ENCODE measurements at places on chromosomes 7 and 10.

DNA sequence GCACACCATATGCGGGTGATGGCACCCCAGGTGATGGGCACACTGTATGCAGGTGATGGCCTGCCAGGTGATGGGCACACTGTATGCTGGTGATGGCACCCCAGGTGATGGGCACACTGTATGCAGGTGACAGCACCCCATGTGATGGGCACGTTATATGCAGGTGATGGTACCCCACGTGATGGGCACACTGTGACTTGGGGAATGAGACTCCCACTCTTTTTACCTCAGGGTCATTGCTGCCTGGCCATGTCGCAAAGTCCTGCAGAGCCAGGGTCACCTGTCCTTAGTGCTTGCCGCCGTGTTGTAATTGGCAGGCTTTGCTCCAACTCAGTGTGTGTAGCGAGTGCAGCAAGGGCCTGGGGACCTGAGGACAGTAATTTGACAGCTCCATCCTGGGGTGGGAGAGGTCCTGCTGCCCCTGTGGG, 7.6 kb upstream of the CCDC201 start:
- no peak for DNase-seq

DNA sequence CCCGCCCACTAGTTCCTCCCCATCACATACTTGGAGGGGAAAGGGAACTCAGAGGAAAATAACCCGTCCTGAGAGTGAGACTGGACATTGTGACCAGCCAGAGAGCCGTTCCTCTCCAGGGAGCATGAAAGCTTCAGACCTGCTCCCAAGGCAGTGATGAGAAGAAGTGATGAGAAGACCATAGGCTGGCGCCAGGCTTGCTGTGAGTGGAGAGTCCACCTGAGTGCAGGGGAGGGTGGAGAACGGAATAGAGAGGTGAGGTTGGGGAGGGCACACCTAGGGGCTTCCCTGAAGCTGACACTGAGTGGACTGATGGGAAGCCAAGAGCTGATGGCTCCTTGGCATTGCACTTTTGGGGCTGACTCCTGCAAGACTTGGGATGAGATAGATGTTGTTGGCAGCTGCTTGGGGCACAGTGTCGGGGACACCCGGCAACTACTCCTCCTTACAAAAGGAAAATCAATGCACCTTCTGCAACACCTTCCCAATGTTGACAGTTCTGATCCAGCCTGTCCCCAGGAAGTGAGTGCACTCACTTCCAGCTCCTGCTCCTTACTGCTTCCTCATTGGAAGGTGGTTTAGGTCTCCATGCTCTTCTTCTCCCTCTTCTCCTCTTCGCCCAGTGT, 79.4 kb downstream of the EMX2 start:
- DNase-seq = no peak

DNA sequence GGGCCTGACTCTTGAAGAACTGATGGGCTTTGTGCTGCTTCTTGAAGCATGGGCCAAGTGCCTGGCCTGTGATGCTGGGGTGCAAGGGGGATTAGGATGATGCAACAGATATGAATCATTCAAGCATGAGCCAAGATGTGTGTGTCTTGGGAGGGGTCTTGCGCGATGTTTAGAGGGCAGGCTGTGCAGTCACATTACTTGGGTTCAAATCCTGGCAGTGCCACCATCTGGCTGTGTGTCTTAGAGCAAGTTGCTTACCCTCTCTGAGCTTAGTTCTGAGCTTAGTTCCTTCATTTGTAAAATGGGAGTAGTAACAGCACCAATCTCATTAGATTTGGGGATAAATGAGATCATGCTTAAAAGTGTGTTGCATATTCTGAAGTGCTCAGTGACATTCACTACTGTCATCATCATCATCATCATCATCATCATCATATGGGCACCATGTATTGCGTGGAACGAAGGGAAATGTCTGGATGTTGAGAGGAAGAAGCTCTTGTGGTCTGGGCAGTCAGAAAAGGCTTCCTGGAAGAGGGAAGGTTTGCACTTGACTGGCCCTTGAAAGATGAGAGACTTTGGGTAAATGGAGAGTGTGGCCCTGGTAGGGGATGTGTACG, 9.3 kb downstream of the UNC5B start:
- no peak for DNase-seq

- no peak for DNase-seq
These were observed 147.6 kb upstream of the AOAH start for GRCh38 chr7:36871863-36872262.

DNA sequence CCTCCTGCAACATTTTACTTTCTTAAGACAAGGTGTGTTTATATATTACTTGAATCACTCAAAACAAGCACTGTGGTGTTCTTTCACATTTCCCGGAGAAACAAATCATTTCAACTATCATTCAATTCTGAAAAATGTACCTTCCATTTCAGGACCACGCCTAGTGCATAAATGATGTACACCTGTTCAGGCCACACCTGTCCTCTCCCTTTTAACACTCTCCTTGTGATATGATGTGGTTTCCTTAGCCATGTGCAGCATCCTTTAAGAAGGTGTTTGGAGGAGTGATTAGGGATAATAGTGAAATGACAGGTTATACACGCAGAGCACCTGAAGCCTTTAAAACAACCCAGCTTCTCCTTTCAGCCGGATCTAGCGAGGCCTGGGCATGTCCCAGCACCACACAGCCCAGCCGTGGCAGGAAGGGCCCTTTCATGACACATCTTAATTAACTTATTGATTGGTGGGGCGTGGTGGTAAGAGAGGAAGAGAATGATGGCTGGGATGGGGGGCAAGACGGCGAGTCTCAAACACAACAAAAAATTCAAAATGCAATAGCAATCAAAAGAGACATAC, 26.9 kb downstream of the ABLIM1 start:
- no peak for DNase-seq

GRCh38 chr7:118245267-118246040, 20.9 kb downstream of the ANKRD7 start:
- DNase-seq = no peak

DNA sequence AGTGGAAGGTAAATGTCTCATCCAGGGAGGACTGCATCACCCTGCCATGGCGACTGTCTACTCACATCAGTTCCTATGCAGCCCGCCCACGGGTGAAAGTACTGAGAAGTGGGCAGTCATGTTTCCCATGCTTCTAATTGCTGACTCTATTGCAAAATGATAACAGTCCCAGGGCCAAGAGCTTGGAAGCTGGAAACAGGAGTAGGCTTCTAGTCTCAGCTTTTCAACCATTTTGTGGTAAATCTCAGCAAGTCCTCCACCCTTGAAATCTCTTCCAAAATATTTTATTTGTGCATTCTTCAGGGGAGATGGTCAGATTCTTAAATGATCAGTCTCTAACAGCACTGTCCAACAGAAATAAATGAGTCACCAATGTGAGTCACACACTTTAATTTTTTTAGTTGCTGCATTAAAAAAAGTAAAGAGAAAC, 48.1 kb upstream of the TARP start:
- no peak for DNase-seq

- no peak for DNase-seq
These were observed 35.3 kb upstream of the HIBADH start for GRCh38 chr7:27697861-27698430.

GRCh38 chr7:45092100-45092930, 3.5 kb upstream of the NACAD start:
- no peak for DNase-seq

All from NCI-H1105 (cell line).